ENCODE measurements at places on chromosomes 16 and 17.

DNA sequence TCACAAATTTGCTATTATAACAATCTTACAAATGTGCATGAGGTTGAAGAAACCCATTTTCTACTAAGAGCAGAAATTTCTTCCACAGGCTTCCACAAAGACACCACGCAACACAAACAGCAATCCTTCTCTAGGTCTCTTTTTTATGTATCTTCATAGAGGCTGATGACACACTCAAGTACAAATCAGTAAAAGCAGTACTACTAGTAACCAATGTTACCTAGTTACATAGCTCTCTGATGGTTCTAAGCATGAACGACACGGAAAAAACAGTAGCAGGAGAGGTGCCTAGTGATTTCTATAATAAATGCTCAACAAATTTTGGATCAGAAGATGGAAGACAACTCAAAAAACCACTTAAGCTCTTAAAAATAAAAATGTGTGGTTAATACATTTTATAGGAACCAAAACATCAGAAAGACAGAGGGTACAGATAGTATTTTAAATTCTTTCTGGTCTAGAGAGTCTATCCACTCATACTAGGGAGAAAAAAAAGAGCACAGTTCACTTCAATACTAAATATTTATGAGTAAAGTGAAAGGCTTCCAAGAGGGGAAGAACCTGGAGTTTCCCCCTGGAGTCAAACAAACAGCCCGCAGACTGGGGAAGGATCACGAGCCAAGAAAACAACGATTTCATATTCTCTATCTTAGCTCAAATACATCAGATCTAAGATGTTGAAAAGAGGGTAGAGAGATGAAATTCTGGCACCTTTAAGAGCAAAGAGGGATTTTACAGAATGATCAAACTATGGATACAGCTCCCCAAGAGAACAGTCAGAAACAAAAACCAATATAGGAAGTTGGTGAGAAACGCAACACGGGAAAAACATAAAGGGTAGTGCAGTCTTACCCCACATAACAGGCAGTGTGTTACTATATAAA is 40.2 kb downstream of the SMG6 start:
- DNase-seq: no peak

DNA sequence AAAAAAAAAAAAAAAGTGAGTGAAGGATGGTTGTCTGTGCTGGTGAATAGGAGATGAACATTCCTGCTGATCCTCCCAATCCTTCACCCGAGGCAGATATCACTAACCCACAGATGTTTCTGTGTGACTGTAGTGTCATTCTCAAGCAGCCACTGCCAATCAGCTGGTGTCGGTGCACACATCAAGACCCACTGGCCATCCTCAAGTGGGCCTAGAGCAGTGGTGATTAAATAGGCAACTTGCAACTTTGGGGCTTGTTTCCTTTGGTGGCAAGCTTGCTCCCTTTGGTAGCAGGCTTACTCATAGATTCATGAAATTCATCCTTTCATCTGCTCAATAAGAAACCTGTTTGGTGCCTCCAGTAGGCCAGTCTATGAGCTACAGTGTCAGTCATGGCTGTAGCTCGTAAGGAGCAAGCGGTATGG is 51.1 kb upstream of the LGALS9 start:
- DNase-seq: no peak

- peak; percentile 32 for DNase-seq
Observed at GRCh38 chr16:52912565-52913173, 140.0 kb downstream of the CHD9NB start.

GRCh38 chr16:2027024-2028010 is 615 bp downstream of the NHERF2 start:
- DNase-seq: no peak

- DNase-seq: no peak
Observed at GRCh38 chr17:35730400-35731005, 936 bp upstream of the RASL10B start.

DNA sequence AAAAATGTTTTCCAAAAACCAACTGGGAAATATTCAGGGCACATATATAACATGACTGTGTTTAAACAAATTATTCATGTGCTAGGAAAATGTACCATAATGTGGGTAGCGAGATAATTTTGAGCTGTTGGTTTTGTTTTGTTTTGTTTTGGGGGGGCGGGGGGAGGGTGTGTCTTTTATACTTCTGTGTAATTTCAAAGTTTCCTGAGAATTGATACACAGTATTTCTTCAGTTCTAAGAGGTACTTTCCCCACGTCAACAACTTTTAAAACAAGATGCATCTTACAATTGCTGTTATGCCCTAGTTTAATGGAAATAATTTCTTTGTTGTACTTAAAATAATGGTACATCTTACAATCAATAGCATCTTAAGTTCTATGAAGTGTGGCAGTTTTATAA is 99.7 kb upstream of the RPRML start:
- no peak for DNase-seq

GRCh38 chr16:87535855-87536794 is 43.3 kb upstream of the ZCCHC14 start:
- DNase-seq: no peak
